ENCODE measurements at places on chromosomes 2 and 18.

DNA sequence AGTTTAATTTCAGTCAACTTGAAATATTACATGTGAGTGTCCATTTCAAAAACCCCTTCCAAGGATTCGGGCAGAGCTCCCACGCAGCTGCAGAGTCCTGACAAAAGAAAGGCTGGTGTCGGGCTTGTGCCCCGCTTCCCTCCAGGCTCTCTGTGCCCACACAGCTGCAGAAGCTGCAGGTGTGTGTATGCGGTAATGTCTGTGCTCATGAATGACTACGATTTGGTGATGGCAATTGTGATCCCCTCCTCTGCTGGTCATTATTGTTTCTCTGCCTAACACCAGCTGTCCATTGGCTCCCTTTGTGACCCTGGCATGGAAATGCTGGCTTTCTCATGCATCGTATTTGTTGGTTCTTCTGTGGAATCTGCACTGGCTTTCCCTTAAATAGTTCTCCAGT is 224.8 kb downstream of the NUP35 start:
- DNase-seq: no peak

DNA sequence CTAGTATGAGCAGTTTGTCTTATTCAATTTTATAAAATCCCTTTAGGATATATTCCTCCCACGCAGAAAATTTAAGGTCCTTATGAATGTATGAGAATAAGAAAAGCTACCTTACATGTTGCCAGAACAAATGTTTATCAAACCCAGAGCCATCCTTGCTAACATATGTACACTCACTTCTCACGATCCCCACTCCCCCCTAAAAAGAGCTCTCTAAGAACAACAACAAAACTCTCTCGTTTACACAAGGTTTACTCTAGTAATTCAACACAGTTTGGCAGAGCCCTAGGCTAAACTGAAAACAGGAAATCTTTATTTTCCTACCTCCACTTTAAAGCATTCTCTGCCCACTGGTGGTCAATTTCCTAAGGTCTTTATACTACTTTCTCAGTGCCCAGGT is 504.9 kb downstream of the ZEB2 start:
- no peak for DNase-seq

GRCh38 chr2:153047220-153047619 is 328.8 kb downstream of the ARL6IP6 start:
- DNase-seq: no peak

DNA sequence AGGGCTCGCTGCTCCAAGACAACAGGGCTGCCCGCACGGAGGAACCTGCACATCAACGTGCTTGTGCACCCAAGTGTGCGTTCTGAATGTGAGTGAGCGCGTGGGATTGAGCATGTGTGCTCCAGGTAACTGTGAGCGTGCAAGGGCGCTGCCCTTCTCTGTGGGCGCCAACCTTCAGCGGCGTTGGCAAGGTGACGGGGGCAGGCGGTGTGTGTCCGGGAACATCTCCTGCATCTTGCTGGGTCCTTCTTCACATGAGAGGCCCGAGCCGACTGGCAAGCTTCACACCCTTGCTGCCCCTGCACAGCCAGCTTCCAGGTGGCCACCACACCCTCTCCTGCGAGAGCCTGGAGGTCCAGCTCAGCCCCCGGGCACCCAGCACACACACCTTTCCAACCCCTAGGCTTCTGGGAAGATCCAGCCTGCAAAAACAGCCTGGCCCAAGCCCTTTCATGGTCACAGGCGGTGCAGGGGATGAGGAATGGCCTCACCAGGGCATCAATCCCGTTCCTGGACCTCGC is 220.9 kb downstream of the HDAC4 start:
- no peak for DNase-seq

GRCh38 chr2:129712676-129712985 is 266.8 kb upstream of the RAB6C start:
- no peak for DNase-seq

- no peak for DNase-seq
Measured at GRCh38 chr2:83196225-83196624, 1262.9 kb downstream of the SUCLG1 start.

DNA sequence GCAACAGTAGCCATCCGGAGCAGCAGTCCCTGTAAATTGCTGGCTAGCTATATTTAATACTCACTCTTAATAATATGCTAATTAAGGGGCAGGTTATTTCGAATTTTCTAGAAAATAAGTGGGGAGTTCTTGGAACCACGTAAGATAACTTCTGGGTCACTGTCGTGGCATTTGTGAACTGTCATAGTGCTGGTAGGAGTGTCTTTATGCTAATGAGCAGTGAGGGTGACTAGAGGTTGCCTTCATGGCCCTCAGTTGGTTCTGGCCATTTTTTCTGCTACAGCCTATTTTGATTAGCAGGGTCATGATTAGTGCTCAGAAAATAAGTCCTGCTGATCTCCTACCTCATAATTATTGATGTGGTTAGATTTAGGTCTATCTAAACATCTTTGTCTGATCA is 249.9 kb upstream of the RASGRP3 start:
- no peak for DNase-seq

DNA sequence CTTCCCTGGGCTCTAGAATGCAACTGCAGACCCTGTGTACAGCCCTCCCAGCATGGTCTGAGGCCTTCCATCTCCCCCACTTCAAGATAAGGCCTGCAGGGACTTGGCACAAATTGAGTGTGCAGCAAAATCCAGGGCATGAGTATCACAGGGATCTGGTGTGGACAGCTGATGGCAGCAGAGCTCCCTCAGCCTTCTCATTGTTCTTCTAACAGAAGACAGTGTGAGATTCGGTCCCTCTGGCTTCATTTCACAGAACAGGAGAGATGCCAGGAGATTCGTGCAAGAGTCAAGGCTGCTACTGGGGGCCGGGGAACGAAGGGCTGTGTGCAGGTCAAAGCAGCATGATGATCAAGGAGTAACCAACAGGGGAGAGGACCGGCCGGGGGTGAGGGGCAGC is 85.8 kb downstream of the UXS1 start:
- DNase-seq: no peak

DNA sequence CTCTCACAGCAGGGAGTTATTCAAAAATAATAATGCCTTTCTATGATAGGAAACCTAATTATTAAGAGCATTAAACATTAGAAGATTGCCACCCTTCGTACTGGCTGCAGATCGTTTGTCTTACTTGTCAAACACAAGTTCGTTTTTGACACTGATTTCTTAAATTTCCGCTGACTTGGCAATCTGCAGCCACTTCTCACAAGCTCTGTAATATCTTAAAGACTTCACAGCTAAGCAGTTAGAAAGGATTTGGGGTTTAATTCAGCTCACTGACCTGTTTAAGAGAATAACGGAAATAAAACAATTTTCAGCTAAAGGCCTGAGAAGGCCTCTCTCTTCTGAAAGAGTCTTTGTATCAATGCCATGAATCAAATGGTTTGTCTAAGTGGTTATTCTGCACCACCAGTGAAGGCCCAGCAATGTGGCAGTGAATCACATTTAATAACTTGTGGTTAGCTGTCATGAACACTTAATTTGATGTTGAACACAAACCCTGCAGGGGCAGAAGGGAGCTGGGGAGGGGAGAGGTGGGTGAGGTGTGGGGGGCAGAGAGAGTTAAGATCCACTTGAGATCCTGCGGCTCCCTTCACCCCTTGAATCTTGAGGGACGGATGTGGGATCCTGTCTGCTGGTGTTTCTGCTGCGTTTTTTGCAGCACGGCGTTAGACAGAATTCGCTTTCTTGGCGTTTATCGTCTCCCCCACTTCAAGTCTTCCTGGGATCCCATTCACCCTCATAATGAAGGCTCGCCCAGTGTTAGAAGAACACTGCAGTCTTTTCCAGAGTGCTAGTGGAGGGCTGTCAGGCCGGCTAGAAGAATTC is 145.4 kb upstream of the SATB2 start:
- no peak for DNase-seq

DNA sequence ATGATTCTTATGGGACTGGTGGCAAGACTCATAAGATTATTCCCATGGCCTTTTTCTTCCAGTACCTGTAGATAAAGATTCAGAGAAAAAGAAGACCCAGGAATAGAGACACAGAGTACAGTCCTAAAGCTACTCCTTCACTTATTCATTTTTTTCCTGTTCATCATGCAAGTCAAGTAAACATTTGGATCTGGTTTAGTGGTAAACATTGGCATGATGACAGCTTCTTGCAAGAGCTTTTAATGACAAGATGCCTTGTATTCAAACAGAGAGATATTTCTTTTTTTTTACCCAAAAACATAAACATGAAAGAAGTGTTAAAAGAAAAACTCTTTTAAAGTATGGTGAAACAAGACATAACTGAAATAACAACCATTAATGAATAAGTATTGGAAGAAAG is 20.2 kb downstream of the CXCR2 start:
- no peak for DNase-seq

- no peak for DNase-seq
Measured at GRCh38 chr2:127092901-127093516, 13.9 kb downstream of the BIN1 start.

DNA sequence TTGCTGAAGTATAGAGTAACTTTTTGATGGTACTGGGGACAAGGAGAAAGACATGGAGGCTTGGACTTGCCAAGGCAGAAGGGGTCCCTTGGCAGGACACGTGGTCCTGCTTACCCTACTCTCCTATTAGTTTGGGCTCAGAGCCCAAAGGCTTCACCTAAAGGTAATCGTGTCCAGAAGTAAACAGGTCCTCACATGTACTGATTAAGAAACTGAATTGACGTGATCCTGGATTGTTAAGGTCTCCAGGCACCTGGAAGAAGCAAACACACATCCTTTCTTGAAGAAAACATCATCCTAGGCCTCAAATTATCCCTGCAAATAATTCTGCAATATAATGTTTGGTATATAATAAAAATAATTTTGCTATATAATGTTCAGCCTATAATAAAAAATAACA is 50.0 kb downstream of the DTNB start:
- no peak for DNase-seq

DNA sequence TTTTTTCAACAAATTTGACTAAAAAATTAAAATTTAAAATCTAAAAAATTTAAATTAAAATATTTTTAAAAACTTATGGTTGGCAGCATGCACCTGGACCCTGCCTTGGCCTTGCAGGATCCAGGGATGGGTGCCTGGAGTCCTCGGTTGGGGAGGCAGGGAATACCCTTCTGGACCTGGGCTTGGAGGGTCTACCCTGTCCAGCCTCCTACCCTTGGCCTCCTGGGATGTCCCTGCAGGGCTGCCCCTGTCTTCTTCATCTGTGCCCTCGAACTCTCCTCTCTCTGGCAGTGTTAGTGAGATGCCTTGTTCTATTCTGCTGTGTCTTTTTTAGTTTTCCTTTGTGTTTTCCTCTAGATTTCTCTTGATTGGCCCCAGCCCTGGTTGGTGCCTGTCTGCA is 68.9 kb upstream of the HAAO start:
- no peak for DNase-seq

- no peak for DNase-seq
Measured at GRCh38 chr2:64760128-64760527, 106.4 kb upstream of the SERTAD2 start.

DNA sequence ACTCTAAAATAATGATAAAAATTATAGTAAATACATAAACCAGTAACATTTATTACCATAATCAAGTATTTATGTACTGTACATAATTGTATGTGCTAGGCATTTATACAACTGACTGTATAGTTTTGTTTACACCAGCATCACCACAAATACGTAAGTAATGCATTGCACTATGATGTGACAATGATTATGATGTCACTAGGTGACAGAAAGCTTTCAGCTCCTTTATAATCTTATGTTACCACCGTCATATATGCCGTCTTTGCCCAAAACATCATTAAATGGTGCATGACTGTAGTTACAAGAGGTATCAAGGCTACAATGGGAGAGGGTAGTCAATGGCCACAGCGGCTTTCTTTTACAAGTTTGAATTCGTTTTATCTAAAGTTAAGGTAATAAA is 60.1 kb downstream of the ICOS start:
- DNase-seq: no peak

DNA sequence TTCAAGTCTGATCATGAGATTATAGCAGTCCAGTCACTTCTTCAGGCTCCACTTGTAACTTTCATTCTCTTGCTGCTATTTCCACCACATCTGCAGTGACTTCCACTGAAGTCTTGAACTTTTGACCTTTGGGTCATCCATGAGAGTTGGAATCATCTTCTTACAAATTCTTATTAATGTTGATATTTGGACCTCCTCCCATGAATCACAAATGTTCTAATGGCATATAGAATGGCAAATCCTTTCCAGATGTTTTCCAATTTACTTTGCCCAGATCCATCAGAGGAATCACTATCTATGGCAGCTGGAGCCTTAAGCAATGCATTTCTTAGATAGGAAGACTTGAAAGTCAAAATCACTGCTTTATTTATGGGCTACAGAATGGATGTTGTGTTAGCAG is 159.4 kb downstream of the LTBP1 start:
- DNase-seq: no peak

GRCh38 chr2:66865161-66865560 is 430.2 kb downstream of the MEIS1 start:
- no peak for DNase-seq

DNA sequence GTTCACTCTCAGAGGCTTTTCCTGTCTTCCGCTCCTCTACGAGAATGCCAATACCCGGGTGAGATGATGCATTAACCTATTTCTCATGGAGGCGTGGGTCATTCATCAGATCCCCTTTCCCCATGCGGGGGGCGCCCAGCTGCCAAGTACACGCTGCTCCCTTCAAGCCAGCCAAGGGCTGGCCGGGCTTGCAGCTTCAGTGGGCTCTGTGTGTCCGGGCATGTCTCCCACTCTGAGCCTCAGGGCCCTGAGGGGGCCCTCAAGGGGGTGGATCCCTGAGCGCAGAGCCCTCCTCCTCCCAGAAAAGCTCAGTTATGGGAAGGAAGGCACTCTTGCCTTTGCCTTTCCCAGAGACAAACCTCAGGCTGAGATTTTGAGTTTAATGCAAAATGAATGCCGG is 431.8 kb upstream of the MYT1L start:
- DNase-seq: no peak

GRCh38 chr18:12257996-12258718 is 4.0 kb downstream of the CIDEA start:
- DNase-seq: no peak

DNA sequence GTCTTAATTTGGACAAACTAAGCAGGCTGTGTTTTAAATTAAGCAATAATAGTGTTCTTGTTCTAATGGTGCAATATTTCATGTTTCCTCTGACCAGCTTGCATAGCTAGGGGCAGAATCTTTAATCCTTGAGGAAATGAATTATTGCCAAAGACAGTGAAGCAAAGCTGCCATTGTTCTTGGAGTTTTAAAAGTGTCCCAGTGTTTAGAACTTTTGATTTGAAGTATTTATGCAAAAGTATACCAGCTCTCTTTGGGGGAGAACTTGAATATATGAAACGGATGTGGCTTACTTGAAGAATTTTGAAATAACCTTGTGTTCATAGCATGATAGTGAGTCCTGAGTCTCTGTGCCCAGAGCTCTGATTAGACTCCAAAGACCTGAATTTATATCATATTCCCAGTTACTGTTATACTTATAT is 33.4 kb downstream of the ITGA6 start:
- no peak for DNase-seq

GRCh38 chr2:118842661-118843482 is 4.6 kb downstream of the EN1 start:
- no peak for DNase-seq

All from stimulated activated CD4-positive, alpha-beta T cell treated with anti-CD3 and anti-CD28 coated beads, Interleukin-1b, Interleukin-23, amount 100 ng/mL, for 1 hour (primary cell).